Thyroid gland (tissue), 4 donors: ENCODE measurements at places on chromosomes 3 and 15.

DNA sequence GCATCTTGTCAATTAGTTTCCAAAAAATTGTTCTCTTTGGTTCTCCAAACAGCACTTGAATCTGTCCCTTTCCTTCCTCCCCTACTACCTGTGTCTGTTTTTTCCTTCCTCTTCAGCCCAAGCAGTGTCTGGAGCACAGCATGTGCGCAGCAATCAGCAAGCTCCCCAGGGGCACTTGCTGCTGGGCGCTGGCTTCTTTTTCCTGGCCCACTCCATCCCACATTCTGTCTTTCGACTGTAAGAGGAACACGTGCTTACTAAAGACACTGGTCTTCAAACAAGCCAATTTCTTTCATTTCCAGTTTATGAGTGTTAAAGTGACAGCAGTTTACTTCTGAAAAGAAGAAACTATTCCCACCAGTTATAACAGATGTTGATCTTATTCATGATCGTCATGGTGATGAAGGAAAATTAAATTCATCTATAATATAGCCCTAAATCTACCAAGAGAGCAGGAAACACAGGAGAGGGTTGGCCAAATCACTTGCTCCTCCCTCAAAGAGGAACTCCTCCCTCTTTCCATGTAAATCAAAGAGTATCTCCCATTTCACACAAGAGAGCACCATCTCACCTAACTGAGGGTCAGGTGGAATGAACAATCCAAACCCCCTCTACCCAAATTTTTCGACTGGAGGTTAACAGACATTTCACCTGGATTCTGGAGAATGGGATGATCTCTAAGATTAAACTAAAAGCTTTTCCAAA is 115.4 kb downstream of the IGF2BP2 start:
- DNase-seq: no peak

DNA sequence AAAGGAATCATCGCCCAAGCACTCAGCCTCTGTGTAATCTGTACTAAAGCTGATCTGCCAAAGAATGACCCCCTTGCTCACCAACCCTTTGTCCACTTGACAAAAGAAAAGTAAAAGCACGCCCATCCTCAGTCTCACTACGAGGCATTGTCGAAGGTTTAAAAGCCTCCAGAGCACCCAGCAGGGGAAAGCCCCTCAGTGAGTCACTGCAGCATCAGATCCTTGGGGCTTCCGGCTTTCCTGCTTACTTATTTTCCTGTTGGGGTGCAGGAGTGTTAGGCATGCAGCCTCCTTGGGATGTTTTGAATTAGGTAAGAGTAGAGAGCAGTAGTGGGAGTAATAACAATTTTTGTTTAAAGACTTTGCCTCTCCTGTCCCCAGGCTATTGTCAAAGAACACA is 216.1 kb downstream of the MTHFS start:
- no peak for DNase-seq

GRCh38 chr3:45908761-45909160 is 22.4 kb downstream of the CCR9 start:
- no peak for DNase-seq

DNA sequence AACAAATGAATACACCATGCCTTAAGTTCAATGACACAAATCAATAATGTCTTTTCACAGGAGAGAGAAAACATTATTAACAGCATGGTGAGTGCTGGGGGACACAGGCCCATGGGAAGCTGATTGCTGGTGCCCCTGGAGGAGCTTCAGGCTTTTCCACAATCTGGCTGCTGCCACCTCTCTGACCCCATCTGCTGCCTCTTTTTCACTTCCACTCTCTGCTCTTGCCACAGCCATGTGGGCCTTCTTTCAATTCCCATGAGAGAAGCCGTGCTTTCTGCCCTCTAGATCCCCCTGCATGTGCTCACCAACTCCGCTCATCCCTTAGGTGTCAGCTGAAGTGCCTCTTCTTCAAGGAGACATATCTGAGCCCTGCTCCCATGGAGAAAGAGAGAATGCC is 21.0 kb upstream of the CTXND1 start:
- DNase-seq: no peak

- no peak for DNase-seq
These were observed 124.5 kb upstream of the ATP10A start for GRCh38 chr15:25987638-25988037.

GRCh38 chr3:100777271-100777670 is 68.0 kb downstream of the TFG start:
- DNase-seq: no peak

DNA sequence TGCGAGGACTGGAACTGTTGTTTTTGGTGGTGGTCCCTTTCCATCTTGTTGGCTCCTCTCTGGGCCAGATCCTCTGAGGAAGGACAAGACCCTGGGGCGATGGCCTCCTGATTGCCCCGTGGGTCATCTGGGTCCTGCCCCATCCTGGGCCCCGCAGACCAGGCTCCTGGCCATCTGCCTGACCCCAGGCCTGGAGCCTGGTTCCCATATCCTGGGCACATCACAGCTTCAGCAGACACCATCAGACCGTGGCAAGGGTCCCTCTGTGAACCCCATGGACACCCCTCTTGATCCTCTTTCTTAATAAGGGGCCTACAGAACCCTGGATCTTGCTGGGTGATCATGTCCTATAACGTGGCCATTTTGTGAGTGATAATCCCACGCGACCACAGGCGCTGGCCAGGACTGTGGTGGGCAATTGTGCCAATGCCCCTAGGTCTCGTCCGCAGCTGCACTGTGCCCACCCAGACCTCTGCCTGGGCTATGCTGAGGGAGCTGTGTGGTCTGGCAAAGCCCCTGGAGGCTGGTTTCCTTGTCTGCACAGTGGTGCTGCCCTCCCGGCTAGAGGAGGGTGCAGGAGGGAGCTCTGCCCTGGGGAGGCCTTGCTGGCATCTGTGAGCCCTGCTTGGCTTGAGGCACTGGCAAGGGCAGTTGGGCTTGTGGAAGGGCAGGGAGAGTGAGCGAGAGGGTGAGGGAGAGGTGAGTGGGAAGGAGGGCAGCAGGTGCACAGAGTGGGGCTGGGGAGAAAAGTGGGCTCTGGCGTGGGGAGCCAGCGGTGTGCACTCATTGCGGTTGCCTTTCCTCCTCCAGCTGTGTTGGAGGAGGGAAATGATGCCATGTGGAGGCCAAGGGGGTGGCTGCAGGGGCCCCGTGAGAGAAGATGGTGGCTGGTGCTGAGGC is 53.1 kb upstream of the PRR23E start:
- no peak for DNase-seq

DNA sequence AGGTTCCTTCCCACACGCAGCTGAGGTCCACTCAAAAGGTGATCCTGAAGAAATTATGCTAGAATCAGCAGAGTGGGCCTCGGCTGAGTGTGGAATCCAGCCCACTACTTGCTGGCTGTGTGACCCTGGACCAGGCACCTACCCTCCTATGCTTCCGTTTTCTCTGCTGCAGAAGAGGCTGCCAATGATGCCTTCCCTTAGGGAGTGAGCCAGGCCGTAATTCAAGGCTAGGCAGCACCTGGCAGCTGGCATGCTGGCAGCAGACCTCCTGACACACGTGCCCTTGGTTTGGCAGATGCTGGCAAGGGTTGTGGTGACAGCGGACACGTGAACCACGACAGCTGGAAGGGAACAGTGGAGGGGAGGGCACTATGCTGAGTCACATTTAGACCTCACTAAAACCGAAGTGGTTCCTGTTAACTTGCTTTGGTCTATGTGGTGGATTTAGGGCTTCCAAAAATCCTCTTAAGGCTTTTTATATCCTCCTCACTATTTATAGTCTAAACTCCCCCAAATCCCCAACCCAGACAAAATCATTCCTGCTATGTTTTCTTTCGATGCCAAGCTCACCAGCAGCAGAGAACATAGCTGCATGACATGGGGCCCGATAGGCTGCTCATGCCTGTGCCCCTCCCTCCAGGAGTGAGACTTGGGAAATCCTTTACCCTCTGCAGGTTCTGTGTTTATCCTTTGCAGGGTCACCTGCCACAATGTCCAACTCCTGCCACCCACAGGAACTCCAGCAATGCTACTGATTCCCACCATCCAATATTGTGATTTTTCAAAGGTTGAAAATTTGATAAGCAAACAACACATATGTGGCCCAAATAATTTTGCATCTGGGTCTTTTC is 10.6 kb upstream of the PCSK6 start:
- DNase-seq: no peak
